Activated CD8-positive, alpha-beta memory T cell treated with anti-CD3 and anti-CD28 coated beads for 1 hour (primary cell): ENCODE measurements at places on chromosomes 1 and 21.

- DNase-seq = no peak
Observed at GRCh38 chr1:158286941-158287346, 2.8 kb upstream of the CD1C start.

GRCh38 chr1:109668123-109668775, 392 bp downstream of the GSTM2 start:
- DNase-seq = no peak

- DNase-seq = no peak
Observed at GRCh38 chr1:209885403-209886218, 52.4 kb upstream of the SYT14 start.

DNA sequence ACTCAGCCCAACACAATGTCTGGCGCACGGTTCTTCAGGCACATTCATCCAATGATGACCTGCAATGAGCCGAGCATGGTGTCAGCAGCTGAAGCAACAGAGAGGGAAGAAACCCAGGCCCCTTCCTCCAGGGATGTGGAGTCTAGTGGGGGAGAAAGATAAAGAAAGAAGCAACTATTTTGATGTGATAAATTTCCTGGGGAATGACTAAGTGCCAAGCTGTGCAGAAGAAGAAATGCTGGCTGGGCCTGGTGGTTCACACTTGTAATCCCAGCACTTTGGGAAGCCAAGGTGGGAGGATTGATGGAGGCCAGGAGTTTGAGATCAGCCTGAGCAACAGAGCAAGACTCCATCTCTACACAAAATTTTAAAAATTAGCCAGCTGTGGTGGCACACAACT, 561.8 kb downstream of the KIF26B start:
- no peak for DNase-seq

GRCh38 chr1:20271498-20272400, 18.9 kb upstream of the VWA5B1 start:
- no peak for DNase-seq

DNA sequence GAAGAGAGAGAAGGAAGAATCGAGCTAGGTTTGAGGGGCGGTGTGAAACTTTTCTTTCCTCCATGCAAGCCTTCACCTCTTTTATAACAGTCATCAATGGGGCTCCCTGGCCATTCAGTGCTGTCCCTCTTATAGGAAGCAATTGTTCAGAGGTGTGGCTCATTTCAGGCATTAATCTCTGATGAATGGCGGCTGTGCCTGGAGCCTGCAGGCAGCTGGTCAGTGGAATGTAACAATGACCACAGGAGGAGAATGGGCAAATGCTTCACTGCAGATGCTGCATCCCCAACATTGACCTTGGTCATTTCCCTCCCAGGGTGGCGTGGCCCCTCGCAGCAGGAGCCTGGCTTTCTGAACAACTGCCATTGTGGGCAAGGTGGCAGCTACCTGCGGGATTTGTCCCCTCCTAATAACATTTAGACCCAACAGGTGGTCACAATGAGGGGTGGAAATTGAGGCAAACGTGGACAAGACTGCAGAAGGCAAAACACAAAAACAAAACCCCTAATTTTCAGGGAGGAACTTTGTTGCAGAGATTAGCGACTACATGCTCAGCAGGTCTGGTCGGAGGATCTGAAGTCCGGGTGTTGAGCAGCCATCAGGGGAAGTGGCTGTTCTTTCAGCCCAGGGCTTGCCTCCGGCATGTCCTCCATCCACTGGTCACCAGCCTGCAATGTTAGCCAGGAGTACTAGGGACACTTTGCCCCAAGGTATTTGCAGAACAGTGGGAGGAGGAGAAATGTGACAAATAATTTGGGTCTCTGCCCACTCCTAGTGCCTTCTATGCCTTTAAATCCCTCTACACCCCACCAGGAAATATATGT, 97.3 kb upstream of the PAXBP1 start:
- no peak for DNase-seq

DNA sequence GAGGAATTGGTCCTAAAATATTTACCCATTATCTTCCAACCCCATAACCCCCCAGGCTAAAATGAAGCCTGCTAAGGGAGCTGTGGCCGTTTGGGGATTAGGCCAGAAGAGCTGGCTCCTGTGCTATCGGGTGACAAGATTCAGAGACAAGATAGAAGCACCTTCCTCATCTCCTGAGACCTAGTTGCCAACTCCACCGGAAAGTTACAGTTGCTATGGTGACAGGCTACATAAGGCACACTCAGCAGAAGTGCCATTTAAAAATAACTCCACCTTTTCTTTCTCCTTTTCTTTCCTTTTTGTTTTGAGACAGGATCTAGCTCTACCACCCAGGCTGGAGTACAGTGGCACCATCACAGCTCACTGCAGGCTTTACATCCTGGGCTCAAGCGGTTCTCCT, 43.6 kb upstream of the ROR1 start:
- DNase-seq = no peak

DNA sequence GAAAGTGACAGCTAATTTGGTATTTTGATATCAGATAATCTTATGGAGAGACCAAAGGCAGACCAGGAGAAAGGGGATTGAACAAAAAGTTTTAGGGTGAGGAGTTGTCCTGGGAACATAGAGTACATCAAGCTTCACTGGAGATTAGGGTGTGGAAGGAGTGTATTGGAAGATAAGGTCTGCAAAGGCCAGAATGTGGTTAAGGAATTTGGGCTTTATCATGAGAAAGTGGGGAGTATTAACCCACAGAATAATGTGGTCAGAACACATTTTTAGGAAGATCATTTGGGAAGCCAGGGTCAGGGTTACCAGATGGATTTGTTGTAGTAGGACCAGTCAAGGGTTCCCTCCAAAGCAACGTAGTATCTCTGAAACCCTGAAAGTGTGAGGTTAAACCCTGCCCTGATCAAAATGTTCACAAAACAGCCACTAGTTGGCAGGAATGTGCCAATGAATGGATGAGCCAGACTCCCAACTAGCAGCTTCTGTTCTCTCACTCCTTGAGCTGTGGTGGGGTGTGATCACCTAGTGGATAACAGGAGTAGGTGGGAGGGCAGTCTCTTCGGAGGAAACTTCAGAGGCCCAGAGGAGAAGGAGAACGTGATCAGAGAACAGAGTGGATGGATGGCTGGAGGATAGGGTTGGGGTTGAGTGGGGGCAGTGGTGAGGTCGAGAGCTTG, 35.8 kb downstream of the SLC2A1 start:
- no peak for DNase-seq

DNA sequence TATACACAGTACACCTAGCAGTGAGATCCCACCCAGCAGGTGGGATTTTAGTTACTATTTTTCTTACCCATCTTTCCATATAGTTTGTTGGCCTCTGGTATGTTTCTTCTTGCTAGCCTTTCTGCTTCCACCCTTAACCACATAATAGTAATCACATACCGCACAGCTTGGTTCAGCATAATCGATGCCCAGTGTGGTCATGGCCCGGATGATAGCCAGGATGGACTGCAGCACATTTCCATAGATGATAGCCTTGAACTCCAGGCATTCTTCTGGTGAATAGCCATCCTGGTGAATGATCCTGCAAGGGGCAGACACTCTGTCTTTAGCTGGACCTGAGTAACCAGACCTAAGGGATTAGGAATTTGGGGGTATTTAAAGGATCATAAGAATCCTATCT, 9.5 kb downstream of the GNAT2 start:
- no peak for DNase-seq

GRCh38 chr1:53356637-53357036, 28.8 kb upstream of the LRP8 start:
- DNase-seq = no peak

DNA sequence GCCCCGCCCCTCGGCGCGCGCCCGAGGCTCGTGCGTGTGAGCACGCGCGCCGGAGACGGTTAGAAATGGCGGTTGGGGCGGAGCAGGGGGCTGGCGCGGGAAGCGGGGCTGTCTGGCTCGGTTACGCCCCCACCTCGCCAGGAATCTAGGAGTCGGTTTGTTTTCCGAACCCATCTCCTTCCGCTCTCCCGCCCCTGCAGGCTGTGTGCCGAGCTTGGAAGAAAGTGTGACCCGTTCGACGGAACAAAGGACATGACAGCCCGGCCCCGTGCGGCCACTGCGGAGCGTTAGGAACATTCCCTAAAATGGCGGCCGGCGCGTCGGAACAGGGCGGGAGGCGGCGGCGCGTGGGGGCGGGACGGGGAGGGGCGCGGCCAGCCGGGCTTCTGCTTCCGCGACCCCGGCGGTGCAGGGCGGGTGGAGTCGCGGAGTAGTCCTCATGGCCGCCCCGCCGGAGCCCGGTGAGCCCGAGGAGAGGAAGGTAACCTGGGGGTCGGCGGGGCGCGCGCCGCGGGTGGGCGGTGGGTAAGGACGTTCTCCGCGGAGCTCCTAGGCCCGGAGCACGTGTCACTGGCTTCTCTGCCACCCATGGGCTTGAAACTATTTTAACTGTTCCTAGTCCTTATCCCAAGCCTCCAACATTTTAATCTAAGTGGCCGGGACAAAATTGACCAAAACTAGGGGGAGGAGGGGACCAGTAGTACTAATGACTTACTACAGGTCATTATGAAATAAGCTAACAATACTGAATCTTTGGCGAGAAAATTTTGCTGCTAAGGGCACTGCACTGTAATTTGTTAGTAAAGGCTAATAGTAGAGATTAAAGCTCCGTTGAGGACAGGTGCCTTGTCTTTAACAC, at the start of gene COX20:
TSS of gene COX20 (plus strand) at position 383 of the 859 bp plus-strand sequence. CDS start at position 440, 57 bp downstream.
- DNase-seq = peak; percentile 85

- no peak for DNase-seq
Observed at GRCh38 chr1:98677288-98677687, 15.8 kb downstream of the SNX7 start.

GRCh38 chr1:4213366-4213973, 313.4 kb upstream of the C1orf174 start:
- DNase-seq = no peak

DNA sequence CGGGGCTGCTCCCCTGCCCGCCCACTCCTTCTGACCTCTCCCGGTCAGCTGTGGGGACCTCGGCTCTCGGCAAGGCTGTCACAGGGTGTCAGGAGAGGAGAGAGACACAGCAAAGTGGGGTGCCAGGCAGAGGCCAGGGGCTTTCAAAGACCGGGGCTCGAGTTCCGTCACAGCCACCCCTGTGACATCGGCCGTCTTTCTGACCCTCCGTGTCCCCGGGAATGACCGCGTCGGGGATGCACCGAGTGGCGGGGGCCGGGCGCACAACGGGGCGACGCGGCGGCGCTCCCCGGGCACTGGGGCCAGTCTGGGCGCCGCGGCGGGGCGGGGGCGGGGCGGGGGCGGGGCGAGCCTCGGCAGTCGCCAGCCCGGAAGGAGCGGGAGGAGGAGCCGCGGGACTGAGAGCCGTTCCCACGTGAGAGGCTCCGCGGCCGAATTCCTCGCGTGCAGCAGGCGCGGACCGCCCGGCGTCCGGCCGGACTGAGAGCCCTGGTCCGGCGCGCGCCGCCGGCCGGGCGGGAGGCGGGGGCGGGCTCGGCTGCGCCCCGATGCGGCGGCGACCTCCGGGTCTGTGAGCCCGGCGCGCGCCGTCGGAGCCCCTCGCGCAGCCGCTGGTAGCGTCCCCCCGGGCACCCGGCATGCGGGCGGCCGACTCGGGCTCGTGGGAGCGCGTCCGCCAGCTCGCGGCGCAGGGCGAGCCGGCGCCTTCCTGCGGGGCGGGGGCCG, 229.7 kb upstream of the TMEM51 start:
- DNase-seq = no peak

- DNase-seq = no peak
Observed at GRCh38 chr21:27796106-27796505, 829.2 kb upstream of the ADAMTS5 start.

DNA sequence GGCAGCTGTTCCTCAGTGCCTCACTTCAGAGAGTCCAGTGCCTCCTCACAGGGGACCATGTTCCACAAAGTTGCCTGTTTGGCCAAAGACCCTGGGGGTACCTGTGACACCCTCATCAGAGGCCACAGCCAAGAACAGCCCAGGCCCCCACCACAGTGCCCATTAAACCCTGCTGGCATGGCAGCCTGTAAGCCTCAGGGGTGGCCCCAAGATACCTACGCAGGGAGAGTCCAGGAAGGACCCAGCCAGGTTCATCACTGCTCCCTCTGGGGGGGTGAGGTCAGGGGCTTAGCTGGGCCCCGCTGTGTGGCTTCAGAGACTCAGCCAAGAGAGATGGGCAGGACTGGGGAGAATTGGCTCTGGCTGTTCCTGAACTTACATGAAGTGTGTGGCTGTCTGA, 19.1 kb upstream of the PRDM16 start:
- DNase-seq = no peak

DNA sequence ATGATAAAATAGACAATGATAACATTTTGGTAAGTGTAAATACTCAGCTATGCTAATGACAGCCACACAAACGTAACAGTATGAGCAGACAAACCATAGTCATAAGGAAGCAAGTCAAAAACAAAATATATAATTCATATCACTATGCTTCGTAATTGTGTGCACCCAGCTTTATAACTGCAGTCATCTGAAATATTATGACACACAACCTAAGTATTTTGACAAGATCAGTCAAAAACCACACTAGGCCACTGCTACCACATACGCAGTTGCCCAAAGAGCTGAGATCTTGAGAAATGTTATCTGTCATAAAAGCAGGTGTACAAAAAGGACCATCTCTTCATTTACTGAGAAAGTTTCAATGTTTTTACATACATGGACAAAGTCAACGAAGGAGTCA, 26.0 kb downstream of the RNASEL start:
- DNase-seq = no peak

DNA sequence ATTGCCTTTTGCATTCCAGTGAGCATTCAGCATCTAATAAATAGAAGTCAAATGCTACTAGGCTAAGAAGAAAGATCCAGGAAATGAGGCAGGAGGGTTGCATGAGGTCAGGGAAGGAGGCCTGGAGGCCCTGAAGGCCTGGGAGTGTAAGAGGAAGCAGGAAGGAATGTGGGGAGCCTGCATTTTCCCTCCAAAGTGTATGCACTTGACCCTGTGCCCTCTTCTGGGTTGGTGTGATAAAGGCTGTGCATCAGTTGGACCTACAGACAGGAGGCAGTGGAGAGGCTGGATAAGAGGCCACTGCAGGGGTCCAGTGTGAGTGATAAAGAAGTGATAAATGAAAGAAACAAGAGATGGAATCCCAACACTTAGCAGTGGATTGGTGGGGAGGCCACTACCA, 20.4 kb downstream of the KIAA1614 start:
- no peak for DNase-seq

DNA sequence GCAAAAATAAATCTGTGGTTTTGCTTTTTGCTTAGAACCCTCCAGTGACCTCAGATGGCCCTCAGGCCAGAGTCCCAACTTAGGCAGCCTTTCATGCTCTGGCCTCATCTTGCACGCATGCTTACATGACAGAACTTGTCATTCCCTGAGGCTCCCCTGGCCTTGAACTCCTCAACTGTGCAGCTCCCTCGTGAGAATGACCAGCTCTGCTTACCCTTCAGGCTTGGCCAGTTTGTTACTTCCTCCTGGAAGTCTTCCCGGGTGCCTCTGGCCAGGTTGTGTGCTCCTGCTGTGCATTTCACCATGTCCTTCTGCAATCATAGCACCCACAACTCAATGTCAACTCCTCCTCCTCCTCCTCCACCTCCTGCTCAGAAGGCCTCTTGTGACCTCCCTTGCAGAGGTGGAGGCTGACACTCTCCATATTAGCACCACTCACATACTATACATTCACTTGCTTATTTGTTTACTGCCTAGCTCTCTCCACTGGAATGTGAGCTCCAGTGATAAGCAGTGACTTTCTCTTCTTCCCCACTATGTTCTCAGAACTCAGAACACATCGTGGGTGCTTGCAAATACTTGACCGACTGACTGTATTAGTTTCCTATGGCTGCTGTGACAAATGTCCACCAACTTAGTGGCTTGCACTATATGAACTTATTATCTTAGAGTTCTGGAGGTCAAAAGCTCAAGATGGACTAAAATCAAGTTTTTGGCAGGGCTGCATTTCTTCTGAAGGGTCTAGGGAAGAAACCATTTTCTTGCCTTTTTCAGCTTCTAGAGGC, 41.9 kb downstream of the RCSD1 start:
- no peak for DNase-seq

- no peak for DNase-seq
Observed at GRCh38 chr1:174839211-174839610, 160.5 kb upstream of the CACYBP start.

- peak; percentile 44 for DNase-seq
Observed at GRCh38 chr1:228166170-228166936, 749 bp downstream of the IBA57 start.
